Ecto neural progenitor cell (in vitro differentiated cells): ENCODE measurements at places on chromosomes 11 and 22.

- DNase-seq: no peak
Observed at GRCh38 chr22:48147404-48147803, 1385.0 kb downstream of the TBC1D22A start.

DNA sequence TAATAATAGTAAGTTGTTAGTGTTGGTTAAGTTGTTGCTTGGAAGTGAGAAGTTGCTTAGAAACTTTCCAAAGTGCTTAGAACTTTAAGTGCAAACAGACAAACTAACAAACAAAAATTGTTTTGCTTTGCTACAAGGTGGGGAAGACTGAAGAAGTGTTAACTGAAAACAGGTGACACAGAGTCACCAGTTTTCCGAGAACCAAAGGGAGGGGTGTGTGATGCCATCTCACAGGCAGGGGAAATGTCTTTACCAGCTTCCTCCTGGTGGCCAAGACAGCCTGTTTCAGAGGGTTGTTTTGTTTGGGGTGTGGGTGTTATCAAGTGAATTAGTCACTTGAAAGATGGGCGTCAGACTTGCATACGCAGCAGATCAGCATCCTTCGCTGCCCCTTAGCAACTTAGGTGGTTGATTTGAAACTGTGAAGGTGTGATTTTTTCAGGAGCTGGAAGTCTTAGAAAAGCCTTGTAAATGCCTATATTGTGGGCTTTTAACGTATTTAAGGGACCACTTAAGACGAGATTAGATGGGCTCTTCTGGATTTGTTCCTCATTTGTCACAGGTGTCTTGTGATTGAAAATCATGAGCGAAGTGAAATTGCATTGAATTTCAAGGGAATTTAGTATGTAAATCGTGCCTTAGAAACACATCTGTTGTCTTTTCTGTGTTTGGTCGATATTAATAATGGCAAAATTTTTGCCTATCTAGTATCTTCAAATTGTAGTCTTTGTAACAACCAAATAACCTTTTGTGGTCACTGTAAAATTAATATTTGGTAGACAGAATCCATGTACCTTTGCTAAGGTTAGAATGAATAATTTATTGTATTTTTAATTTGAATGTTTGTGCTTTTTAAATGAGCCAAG lies 2.7 kb downstream of the NEAT1 start:
- DNase-seq: peak; percentile 49

- DNase-seq: no peak
Observed at GRCh38 chr11:26319906-26320305, 12.0 kb upstream of the ANO3 start.

- peak; percentile 79 for DNase-seq
Observed at GRCh38 chr22:17370026-17370765, 936 bp downstream of the CECR2 start.

- no peak for DNase-seq
Observed at GRCh38 chr11:133893381-133893780, 48.1 kb upstream of the SPATA19 start.

GRCh38 chr11:88375927-88376470 lies 38.5 kb upstream of the CTSC start:
- no peak for DNase-seq

DNA sequence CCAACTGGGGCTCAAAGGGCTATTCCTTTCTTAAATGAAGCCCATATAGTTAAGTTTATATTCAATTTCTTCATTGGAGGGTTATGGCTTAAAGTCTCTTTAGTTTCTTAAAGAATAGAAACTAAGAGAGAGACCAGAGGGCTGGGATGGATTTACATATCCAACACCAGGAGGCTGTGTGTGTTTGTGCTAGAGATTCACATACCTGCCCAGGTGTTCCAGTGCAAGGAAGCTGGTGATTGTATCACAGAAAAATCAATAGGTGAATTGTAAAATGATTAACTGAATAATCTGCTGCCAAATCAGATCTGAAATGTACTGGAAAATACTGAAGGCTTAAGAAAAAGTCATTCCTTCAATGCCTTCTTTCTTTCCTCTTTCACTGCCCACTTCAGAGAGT lies 148.2 kb upstream of the BDNF start:
- no peak for DNase-seq

DNA sequence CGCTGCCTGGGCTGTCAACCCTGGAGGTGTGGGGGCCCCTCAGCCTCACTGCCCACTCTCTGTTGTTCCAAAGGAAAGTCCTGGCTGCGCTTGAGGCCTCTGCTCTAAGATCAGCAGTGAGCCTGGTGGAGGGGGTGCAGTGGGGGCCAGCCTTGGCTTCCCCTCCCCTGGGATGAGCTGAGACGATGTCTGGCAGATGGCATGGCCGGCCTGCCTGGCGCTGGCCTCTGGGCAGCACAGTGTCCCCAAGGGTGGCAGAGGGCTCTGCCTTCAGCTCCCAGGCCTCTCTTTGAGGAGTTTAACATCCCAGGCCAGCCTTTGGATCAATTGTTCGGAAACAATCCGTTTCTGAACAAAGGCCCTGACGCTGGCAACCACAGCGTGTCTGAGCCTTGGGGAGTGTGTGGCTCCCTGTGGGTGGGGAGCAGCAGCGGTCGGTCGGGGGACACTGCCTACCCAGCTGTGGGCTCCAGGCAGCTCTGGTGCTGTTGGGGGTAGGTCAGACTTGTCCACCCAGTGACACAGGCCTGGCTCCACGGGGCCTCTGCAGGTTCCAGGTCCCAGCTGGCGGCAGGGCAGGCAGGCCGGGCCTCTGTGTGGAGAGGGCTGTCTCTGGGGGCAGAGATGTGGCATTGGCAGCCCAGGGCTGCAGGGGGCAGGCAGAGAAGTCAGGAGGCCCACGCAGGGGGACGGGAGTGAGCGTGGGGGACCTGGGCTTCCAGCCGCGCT lies 12.1 kb downstream of the TSPAN4 start:
- no peak for DNase-seq

DNA sequence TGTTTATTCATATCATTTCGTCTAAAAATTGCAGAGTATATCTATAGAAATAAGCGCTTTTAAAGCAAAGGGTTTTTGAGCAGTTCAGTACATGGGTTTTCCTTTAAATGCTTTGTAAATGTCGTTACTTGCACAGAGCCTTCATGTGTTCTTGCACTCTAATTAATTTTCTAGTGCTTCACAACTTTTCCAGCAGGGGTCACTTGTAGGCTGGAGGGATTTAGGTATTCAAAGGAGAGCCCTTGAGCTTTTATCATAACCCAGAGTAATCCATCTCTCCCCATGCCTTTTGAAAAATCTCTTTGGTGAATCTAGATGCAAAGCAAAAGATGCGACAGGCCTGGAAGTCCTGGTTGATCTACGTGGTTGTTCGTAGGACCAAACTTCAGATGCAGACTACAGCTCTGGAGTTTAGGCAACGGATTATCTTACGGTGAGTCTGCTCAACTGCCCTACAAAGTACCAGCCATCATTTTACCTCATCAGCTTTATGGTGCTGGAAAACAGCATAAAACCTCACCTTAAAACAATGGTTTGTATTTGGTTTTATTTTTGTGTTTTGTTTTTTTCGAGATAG lies 60.4 kb downstream of the SFI1 start:
- no peak for DNase-seq

DNA sequence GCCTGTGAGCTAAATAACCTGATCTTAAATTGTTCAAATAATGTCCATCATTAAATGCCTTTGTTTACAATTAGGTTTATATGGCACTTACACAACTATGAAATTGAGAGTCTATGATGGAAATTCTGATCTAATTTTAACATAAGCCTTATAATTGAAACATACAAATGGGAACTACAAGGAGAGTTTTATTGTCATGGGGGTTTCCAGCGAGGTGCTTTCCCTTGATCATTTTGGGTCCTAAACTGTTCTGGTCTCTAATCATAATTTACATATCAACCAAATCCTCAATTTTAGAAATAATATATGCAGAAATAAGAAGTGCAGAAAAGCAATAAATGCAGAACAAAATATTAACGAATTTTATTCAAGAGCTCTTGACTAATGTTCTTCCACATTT lies 44.9 kb downstream of the RRAS2 start:
- DNase-seq: no peak

DNA sequence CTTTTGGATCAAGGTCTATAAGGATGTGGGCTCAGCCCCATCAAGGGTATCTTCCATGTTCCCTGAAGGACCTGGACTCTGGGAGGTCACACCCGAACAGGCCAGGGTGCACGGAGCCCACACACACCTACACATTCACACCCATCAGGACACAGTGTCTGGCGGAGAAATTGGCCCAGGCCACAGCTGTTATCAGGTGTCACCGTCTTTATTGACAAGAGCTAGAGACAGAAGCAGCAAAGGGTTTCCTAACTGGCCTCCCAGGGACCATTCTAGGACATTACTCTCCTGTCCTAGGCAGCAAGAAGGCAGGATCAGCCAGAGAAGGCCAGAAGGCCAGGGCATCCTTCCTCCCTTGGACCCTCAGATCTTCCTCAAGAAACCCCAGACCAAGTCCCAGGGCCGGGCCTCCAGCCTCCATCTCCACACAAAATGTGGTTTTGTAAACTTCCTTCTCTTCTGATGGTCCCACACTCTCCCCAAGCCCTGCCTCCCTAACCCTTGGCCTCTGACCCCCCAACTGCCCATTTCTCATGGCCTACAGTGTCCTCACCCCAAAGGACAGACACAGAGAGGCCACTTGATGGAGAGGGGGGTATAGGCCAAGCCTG lies 8.1 kb downstream of the SSTR3 start:
- no peak for DNase-seq

DNA sequence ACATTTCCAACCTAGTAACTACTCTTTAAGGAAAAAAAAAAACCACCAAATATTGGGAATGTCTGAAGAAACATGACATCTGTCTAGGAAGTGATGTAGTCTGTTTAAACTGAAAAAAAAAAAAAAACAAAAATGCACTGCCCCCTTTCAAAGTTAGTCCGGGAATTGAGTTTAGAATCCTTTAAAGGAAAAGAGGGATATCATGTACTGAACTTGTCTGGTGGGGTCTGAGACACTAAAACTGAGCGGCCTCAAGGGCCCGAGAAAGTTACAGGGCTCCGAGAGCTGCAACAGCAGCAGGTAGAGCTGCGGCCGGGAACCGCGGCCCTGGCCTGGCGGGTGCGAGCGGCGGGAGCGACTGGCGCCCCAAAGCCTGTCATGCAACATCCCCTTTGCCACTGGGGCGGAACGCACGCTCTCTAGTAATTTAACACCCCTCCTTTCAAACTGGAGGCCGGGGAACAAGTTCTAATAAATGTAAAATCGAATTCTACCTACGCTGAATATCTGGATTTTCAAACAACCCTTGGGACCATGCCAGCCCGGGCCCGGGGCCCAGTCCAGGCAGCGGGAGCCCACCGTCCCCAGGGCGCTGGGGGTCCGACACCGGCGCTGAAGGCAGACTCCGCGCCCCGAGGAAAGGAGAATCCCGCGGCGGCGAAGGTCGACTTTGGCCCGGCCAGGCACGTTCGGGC lies 736 bp downstream of the RDX start:
- peak; percentile 70 for DNase-seq

DNA sequence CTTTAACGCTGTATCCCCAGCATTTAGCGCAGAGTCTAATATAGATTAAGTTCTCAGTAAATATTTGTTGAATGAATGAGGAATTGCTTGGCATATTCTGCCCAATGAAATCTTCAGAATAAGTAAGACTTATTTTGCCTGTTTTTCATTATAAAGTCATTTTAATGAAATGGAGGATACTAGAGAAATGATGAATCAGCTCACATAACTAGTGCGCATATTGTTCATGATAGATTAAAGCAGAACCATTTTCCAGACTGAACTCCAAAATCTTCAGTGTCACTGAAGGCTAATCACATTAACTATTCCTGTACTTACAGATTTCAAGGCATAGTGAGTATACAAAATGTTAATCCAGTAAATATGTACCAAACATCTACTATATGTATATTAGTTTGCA lies 29.6 kb downstream of the ACER3 start:
- DNase-seq: no peak

- DNase-seq: no peak
Observed at GRCh38 chr11:68004551-68005335, 846 bp upstream of the UNC93B1 start.

- DNase-seq: no peak
Observed at GRCh38 chr11:87463486-87464102, 425.9 kb downstream of the TMEM135 start.

- no peak for DNase-seq
Observed at GRCh38 chr11:28289444-28289843, 181.3 kb downstream of the METTL15 start.

DNA sequence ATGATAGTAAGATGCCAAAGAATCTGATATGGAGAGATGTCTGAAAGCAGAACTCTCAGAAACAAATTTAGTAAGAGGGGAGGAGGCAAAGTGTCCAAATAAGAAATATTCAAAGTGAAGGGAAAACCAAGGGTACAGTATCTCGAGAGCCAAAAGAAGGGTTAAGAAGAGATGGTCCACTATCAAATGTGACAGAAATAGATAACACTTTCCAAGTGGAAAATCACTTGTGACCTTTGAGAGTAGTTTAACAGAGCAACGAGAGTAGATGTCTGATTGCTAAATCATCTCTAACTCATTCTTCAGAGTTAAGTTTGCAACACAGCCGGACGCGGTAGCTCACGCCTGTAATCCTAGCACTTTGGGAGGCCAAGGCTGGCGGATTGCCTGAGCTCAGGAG lies 4.3 kb upstream of the BUD13 start:
- no peak for DNase-seq

DNA sequence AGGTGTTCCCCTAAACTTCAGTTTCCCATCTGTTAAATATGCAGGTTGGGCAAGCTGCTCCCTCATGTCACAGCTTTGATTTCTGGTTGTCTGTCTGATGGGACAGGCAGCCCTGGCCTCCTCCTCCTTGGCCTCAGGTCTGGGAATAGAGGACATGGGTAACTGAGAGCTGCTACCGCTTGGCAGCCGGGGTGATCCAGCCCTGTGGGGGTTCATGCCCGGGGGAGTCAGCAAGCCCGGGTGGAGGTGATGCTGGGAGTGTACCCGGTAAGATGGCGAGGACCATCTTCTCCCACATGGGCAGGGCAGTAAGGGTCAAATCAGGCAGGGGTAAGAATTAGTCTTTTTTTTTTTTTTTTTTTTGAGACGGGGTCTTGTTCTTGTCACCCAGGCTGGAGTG lies 845.0 kb downstream of the TBC1D22A start:
- DNase-seq: no peak

DNA sequence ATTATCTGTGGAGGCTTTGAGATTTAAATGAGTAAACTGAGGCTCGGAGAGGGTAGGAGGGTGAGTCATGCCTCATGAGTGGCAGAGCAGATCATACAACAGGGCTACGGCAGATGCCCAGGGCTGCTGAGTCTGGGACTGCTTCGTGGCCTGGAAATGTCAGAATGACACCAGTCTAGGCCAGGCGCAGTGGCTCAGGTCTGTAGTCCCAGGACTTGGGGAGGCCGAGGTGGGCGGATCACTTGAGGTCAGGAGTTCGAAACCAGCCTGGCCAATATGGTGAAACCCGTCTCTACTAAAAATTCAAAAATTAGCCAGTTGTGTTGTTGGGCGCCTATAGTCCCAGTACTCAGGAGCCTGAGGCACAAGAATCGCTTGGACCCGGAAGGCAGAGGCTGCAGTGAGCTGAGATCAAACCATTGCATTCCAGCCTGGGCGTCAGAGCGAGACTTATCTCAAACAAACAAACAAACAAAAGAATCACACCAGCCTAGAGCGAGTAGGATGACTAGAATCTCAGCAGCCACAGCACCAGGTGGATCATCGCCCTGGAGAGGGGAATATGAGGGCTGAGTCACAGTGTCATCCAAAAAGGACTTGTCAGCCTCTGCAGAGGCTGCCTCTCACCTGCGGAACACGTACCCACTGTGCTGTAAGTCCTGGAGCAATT lies 48.6 kb upstream of the ADA2 start:
- DNase-seq: no peak
